ENCODE measurements at places on chromosomes 2 and 18.

GRCh38 chr2:145546091-145546490 is 1026.2 kb upstream of the ZEB2 start:
- no peak for DNase-seq

DNA sequence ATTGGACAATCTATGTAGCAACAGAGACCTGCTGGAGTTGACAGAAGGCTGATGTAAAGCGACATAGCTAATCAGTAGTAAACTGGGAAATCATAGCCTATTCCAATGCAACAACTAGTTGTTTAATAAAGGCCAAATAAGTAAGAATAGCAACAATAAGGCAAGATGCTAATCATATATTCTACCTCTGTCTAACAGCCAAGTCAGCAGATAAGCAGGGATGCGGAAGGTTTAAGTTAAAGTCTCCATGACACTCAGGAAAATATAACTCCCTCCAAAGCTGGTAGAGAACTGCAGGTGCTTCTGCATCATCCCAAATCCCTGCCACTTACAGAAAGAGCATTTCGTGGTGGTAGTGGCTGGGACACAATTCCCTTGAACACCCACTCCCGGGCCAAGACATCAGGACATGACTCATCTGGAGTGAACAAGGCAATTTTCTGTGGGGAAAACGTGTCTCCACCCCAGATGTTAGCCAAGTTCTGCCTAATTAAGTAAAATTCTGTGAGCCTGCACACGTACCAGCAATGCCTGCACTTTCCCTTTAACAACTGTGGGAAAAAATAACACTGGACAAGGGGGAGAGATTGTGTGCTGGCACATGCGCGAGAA is 413.6 kb upstream of the ID2 start:
- DNase-seq, result no peak

DNA sequence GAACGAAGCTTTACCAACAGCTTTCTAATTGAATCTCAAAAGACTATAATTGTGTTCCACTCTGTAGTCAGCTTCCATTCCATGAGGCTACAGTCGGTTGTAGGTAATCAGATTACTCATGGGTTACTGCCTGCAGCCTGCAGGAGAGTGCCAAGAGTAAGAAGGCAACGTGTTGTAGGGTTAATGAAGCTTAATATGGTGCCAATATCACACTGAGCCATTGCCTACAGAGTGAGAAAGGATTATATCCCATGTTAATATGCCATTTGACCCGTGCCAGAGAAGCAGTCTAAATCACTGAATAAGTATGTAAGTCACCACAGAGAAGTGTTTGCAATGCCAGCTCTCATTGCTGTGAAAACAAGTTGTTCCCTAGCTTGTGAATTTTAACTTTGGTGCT is 734.5 kb upstream of the ACVR2A start:
- no peak for DNase-seq

GRCh38 chr18:79733986-79734770 is 54.6 kb downstream of the CTDP1 start:
- no peak for DNase-seq

- no peak for DNase-seq
Measured at GRCh38 chr2:137689549-137689948, 274.7 kb upstream of the HNMT start.

DNA sequence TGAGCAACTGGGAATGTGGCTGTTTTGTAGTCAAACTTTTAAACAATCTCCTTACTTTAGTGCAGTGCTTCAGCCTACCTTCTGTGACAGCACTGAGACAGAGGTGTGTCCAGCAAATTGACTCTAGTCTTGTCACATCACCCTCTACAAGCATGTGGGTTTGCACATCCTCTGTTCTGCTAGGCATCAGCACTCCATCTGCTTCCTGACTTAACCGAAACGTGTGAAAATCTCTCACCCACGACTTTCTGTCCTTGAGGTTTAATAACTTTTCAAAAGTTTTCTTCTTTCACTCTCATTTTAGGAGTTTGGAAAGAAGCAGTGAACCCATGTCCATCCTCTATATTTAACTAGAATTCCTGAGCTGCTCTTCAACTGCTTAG is 42.6 kb downstream of the TTR start:
- DNase-seq, result no peak

- DNase-seq, result no peak
Measured at GRCh38 chr18:63444580-63444979, 22.3 kb upstream of the VPS4B start.

- no peak for DNase-seq
Measured at GRCh38 chr2:241011751-241012510, 13.5 kb downstream of the SNED1 start.

DNA sequence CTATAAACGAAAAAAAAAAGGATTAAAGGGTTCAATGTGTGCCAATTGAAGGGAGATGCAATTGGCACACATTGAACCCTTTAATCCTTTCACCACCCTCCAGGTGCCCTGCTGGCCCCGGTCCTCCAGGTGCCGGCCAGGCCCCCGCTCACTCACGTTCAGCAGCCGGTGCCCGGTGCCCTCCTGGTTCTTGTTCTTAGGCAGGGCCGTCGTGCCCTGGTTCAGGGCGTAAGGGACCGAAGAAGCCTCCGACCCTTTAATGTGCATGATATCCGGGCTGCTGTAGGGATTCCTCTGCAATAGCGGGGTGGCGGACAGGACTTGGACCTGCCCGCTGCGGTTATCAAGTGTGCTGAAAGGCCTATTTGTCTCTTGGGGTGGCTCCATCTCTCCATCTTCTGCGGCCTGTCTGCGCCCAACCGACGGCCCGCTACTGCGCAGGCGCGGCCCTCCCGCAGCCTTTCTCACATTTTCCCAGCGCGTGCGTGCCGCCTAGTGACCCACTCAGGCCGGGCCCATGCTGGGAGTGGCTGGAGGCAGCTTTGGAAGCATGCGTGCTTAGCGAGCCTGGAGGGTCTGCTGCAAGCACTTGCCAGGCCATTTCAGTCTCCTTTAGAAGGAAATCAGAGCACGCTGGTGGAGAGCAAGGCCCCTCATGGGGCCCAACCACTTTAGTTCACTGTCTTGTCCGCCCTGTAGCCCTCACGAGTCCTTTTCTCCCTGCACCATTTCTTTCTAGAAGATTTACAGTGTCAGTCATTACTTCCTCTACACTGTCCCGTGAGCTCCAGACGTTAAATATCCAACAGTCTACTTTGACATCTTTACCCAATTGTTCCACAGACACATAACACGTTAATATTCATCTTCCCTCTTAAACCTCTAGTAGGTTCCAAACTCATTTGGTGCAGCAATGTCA is 24.3 kb downstream of the TMEM237 start:
- DNase-seq, result no peak

GRCh38 chr18:9022397-9023155 is 79.9 kb upstream of the NDUFV2 start:
- DNase-seq, result no peak

DNA sequence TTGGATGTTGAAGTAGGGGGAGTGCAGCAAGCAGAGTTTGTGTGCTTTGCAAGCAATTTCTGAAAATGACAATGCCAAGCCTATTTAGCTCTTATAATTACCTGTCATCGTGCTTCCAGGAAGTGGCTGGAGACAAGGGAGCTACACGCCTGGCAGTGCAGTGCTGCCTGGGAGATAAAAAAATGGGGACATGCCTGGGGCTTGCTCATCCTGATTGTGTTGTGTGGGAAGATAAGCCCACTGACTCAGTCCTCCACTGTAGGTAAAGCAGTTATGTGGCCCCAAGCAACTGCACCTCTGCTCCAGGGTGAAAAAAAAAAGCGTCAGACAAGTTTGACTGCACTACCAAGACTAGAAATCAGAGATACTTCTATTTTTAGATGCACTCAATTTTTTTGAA is 396.9 kb upstream of the NXPH2 start:
- no peak for DNase-seq

- DNase-seq, result no peak
Measured at GRCh38 chr18:5530629-5531178, 13.1 kb downstream of the EPB41L3 start.

DNA sequence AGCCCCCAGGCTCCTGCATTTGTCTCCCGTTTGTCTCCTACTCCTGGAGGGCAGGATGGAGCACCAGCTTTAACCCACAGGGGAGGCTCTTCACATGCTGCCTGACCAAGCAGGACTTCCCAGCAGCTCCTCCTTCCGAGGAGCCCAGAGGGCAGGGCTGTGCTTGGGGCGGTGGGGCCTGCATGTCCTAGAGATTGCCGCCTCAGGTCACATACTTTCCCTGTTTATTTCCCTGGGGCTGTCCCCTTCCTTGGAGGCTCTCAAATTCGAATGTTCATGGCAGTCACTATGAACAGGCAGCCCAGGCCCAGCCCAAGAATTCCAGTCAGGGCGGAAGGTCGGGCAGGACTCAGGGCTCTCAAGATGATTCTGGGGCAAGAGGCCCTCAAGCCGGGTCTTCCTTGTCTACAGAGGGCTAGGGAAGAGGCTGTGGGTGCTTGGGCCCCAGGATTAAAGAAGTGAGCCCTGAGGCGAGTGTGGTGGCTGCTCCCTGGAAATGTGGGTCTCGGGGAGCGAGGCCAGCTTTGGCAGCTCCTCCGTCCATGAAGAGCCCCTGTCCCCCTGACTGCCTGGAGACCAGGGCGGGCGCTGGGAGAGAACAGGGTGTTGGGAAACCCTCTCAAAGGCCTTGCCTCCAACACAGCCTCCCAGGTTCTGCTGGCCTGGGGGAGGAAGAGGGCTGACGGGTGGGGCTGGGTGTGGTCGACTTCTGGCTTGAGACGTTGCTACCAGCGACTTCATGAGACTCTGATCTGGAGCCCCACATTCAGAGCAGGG is 48.9 kb upstream of the HPCAL1 start:
- DNase-seq, result no peak

DNA sequence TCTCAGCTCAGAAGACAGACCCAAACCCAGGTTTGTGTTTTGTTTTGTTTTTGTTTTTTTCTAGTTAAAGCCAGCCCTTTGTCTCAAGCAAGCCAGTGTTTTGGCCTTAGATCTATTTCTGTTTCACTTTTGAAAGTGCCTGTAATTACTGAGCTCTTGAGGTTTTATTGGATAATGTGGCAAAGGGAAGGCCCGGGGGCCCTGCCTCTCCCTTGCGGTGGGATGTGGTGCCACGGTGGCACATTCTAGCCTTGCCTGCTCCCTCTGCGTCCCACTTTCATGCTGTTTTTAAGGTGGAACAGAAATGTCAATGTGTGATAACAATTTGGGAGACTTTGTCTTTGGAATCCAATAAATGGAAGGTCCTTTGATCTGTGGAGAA is 2.5 kb downstream of the HPCAL1 start:
- no peak for DNase-seq

DNA sequence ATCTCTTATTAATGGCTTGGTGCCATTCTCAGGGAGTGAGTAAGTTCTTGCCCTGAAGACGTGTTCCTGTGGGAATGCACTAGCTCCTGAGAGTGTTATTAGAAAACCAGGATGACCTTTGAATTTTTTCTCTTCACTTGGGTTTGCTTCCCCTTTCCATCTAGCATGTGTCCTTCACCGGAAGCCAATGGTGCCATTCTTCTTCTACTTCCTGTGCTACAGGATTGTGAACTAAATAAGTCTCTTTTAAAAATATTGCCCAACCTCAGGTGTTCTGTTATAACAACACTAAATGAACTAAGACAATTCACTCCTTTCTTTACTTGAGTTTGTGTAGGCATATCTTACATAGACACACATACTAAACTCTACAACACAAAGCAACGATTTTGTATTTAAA is 447.0 kb downstream of the SOX11 start:
- DNase-seq, result no peak

DNA sequence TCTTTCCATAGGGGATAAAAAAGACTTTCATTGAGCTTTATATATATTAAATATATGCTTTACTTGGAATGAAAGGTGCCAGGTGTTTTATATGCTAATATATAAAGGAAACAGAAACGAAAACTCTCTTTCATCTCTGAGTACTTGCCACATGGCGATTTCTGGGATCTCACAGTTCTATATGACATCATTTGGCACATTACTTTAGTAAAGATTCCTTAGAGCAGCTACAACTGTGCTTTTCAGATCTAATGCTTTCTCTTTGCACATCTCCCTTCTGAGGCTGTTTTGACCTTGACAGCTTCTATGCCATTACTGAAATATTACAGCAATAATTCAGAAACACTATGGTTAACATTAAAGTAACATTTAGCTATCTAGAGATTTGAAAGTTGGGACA is 1082.9 kb upstream of the CDH2 start:
- no peak for DNase-seq

DNA sequence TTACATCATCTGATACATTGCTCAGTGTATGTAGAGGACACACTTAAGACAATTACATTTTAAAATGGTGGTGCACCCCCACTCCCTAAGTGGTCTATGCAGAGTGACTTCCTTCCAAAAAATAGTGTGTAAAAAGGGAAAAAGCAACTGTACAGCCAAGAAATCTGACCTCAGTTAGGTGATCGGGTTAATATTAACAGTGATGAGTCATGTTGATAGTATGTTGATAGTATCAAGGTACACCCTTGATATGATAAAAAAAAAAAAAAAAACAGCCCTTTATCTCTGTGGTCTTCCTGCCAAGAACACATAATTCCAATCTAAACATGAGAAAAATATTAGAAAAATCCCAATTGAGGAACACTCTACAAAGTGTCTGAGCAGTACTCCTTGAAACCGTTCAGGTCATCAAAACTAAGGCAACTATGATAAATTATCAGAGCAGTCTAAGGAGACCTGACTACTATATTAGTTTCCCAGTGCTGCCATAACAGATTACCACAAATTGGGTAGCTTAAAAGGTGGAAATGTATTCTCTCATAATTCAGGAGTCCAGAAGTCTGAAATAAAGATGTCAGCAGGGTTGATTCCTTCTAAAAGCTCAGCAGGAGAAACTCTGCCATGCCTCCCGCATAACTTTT is 171.9 kb downstream of the ARHGAP28 start:
- no peak for DNase-seq

DNA sequence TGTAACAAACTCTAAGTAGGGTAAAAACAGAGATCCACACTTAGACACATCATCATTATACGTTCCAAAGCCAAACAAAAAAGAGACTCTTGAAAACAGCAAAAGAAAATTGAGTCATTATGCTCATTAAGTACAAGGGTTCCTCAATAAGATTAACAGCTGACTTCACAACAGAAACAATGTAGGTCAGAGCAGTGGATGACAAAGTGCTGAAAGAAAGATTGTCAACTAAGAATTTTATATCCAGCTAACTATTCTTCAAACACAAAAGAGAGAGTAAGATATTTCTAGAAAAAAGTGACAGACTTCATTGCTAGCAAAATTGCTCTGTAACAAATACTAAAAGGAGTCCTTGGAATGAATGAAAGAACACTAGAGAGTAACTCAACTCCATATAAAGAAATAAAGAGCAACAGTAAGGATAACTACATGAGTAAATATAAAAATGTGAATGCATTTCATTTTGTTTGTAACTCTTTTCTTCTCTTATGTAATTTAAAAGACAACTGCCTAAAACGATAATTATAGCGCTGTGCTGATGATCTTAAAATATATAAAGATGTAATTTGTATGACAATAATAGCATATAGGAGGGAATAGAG is 23.8 kb upstream of the DNER start:
- no peak for DNase-seq

All from activated naive CD4-positive, alpha-beta T cell (primary cell).